Common myeloid progenitor, CD34-positive (primary cell): ENCODE measurements at places on chromosomes 16 and 17.

- H3K27ac ChIP-seq: no peak overlapping the region
- DNase-seq: no peak
- H3K36me3 ChIP-seq: no peaks in the 10 kb centered on the region
- H3K4me1 ChIP-seq: no peaks in the 10 kb centered on the region
- H3K4me3 ChIP-seq: no peak overlapping the region
- H3K27me3 ChIP-seq: no peaks in the 10 kb centered on the region
Observed at GRCh38 chr16:76446251-76446650, 169.1 kb downstream of the CNTNAP4 start.

- H3K36me3 ChIP-seq: no peaks in the 10 kb centered on the region
- no peak overlapping the region for H3K27ac ChIP-seq
- no peaks in the 10 kb centered on the region for H3K4me1 ChIP-seq
- no peaks in the 10 kb centered on the region for H3K27me3 ChIP-seq
- no peak for DNase-seq
- H3K4me3 ChIP-seq: no peak overlapping the region
Observed at GRCh38 chr16:52805559-52806168, 247.0 kb downstream of the CHD9NB start.

DNA sequence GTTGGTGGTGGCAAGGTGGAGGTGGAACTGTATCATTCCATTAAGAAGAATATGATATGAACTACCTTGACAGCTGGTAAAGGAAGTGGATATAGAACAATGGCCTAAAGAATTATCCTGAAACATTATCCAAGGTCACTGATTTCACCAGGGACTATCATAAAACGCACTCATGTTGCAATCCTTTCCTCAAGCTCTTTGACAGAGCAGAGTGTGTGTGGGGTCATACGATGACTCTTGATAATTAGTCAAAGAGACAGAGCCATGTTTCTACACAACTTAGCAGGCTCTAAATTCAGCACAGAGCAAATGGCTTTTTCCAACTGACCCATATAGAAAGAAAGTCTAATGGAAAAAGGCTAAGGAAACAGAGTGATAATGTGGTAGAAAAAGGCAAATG is 126.4 kb upstream of the ANKFN1 start:
- H3K27ac ChIP-seq: no peak overlapping the region
- no peaks in the 10 kb centered on the region for H3K36me3 ChIP-seq
- H3K27me3 ChIP-seq: no peaks in the 10 kb centered on the region

GRCh38 chr16:3536271-3536731 is 35.5 kb downstream of the CLUAP1 start:
- H3K36me3 ChIP-seq: peaks cover 20% of the 10 kb centered on the region
- no peak overlapping the region for H3K4me3 ChIP-seq
- H3K27ac ChIP-seq: no peak overlapping the region

DNA sequence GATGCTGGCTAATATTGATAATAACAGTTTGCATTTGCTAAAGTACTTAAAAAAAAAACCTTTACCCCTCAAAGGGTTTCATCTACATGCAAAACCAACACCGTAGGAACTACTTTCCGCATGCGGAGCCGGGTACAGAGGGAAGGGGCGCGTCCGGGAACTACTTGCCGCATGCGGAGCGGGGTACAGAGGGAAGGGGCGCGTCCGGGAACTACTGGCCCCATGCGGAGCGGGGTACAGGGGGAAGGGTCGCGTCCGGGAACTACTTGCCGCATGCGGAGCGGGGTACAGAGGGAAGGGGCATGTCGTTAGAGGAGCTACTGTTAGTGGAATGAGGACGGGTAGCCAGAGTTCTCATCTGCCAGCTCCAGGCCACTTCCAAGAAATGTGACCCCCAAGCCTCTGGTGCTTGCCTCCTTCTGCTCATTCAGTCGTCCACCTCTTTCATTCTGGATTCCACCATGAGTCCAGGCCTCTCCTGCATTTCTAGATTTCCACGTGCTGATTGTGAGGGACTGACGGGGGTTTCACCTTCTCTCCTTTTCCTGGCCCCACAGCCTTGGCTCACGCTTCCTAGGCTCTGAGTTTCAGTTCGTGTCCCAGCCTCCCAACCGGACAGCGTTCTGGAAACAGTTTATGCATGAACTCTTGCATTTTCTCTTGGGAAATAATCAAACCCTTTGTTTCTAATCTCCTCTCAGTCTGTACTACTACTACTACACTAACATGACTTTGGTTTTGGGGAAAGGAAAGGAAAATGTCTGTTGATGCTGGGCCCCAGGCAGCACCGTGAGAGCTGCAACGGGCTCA is 26.9 kb downstream of the MINK1 start:
- no peak overlapping the region for H3K27ac ChIP-seq
- no peak for DNase-seq
- no peak overlapping the region for H3K4me3 ChIP-seq

DNA sequence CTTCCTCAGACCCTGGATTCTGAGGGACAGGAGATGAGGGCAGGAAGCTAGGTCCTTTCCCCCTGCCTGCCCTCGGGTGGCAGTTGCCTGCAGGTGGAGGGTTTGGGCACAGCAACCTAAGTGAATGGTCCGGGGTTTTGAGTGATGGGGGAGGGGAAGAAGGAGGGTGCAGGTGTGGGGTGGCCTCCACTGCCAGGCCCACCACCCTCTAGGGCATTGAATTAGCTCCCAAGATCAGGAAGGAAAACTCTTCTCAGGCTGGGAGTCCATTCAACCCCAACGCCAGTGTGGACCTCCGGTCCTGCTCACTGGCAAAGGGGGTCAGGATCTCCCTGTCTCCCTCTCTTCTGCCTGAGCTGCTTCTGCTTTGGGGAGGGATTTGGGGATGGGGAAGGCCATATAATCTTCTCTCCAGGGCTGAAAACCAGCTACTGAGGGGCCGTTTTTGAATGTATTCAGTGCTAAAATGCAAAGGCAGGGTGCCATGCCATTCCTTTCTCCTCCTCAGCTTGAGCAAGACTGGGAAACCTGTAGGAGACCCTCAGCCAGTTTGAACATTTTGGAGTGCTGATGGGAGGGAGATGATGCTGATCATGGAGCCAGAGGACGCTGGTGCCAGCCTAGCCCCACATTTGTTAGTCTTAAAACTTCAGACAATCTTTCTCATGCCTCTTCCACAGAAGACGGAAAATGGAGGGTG is 18.8 kb downstream of the GRB7 start:
- H3K36me3 ChIP-seq: no peaks in the 10 kb centered on the region
- peak overlapping the region; percentile 49 for H3K27ac ChIP-seq
- peak overlapping the region; percentile 31 for H3K4me3 ChIP-seq
- DNase-seq: no peak
- peaks cover 52% of the 10 kb centered on the region for H3K4me1 ChIP-seq

DNA sequence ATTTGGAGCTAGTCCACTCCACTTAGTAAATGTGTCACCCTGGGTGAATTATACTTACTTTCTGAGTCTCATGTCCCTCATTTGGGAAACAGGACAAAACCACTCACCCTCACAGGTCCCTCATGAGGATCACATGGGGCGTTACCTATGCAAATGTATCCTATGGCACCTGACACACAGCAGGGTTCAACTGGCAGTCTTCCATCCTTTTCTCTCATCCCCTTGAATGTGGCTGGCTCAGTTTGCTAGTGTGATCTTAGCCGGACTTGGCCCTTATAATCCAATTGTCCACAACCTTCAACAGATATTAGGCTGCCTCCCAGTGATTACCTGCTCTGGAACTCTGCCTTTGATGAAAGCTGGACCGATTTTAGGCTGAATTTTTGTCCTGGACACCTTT is 308.8 kb downstream of the MAP2K6 start:
- no peaks in the 10 kb centered on the region for H3K36me3 ChIP-seq
- H3K4me3 ChIP-seq: no peak overlapping the region
- no peak for DNase-seq
- H3K27me3 ChIP-seq: no peaks in the 10 kb centered on the region
- H3K4me1 ChIP-seq: peaks cover under 1% of the 10 kb centered on the region
- H3K27ac ChIP-seq: no peak overlapping the region

- H3K27me3 ChIP-seq: no peaks in the 10 kb centered on the region
- H3K27ac ChIP-seq: no peak overlapping the region
- H3K36me3 ChIP-seq: no peaks in the 10 kb centered on the region
- H3K4me3 ChIP-seq: peak overlapping the region; percentile 28
- H3K4me1 ChIP-seq: peaks cover 16% of the 10 kb centered on the region
Observed at GRCh38 chr16:2830355-2830695, 222 bp downstream of the ZG16B start.

DNA sequence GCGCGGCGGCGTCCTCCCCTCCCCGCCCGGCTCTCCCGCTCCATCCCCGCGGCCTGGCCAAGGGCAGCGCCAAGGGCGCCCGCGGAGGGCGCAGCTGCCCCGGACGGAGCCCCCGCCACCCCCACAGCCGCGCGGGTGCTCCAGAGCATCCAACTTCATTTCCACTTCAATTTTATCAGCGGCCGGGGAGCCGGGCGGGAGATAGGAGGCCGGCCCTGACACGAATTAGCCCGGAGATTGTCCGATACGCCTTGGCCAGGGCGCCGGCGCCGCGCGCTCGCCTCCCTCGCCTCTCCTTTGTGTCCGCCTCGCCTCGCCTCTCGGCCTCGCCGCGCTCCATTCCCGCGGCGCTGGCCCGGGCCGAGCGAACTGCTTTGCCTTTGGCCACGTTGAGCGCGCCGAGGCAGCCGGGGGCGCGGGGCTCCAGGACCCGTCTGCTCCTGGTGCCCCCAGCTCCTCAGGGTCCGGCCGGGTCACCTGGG is 129.1 kb upstream of the LHX1 start:
- H3K4me1 ChIP-seq: peaks cover 3% of the 10 kb centered on the region
- H3K27me3 ChIP-seq: peaks cover 5% of the 10 kb centered on the region
- no peak for DNase-seq
- peak overlapping the region; percentile 5 for H3K4me3 ChIP-seq
- no peak overlapping the region for H3K27ac ChIP-seq

- H3K4me1 ChIP-seq: no peaks in the 10 kb centered on the region
- H3K4me3 ChIP-seq: no peak overlapping the region
- no peaks in the 10 kb centered on the region for H3K36me3 ChIP-seq
- H3K27me3 ChIP-seq: no peaks in the 10 kb centered on the region
Observed at GRCh38 chr17:65794572-65794971, 233.1 kb upstream of the AXIN2 start.

- H3K27ac ChIP-seq: no peak overlapping the region
- H3K4me3 ChIP-seq: no peak overlapping the region
- H3K27me3 ChIP-seq: no peaks in the 10 kb centered on the region
- H3K36me3 ChIP-seq: no peaks in the 10 kb centered on the region
- no peaks in the 10 kb centered on the region for H3K4me1 ChIP-seq
Observed at GRCh38 chr17:77769762-77770161, 188.7 kb upstream of the TNRC6C start.

GRCh38 chr17:40313668-40314583 is 4.9 kb downstream of the RARA start:
- no peak overlapping the region for H3K4me3 ChIP-seq
- H3K4me1 ChIP-seq: peaks cover 92% of the 10 kb centered on the region
- no peaks in the 10 kb centered on the region for H3K27me3 ChIP-seq
- H3K36me3 ChIP-seq: no peaks in the 10 kb centered on the region
- DNase-seq: no peak

- peak overlapping the region; percentile 67 for H3K4me3 ChIP-seq
- no peak overlapping the region for H3K27ac ChIP-seq
- no peaks in the 10 kb centered on the region for H3K36me3 ChIP-seq
- H3K27me3 ChIP-seq: peaks cover 57% of the 10 kb centered on the region
- peaks cover 5% of the 10 kb centered on the region for H3K4me1 ChIP-seq
- DNase-seq: no peak
Observed at GRCh38 chr16:73483934-73484711, 436.2 kb upstream of the ZFHX3 start.

DNA sequence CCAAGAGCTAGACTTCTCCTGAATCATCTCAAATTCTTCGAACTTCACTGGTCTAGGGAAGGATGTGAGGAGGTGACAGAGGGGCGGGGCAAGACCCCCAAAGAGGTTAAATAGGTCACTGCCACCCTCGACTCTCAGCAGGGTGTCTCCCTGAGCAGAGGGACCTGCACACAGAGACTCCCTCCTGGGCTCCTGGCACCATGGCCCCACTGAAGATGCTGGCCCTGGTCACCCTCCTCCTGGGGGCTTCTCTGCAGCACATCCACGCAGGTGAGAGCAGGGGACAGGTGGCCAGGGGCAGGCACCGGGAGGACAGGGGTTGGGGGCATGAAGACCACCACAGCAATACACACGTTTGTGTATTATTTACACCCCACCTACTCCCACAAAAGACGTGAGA is 9.2 kb downstream of the CCL17 start:
- H3K4me3 ChIP-seq: no peak overlapping the region
- no peak overlapping the region for H3K27ac ChIP-seq
- H3K27me3 ChIP-seq: no peaks in the 10 kb centered on the region
- no peaks in the 10 kb centered on the region for H3K36me3 ChIP-seq
- no peaks in the 10 kb centered on the region for H3K4me1 ChIP-seq

- H3K36me3 ChIP-seq: no peaks in the 10 kb centered on the region
- H3K27me3 ChIP-seq: no peaks in the 10 kb centered on the region
- H3K4me1 ChIP-seq: peaks cover 36% of the 10 kb centered on the region
- H3K4me3 ChIP-seq: no peak overlapping the region
- H3K27ac ChIP-seq: peak overlapping the region; percentile 71
Observed at GRCh38 chr16:50683689-50684374, 2.7 kb upstream of the SNX20 start.

DNA sequence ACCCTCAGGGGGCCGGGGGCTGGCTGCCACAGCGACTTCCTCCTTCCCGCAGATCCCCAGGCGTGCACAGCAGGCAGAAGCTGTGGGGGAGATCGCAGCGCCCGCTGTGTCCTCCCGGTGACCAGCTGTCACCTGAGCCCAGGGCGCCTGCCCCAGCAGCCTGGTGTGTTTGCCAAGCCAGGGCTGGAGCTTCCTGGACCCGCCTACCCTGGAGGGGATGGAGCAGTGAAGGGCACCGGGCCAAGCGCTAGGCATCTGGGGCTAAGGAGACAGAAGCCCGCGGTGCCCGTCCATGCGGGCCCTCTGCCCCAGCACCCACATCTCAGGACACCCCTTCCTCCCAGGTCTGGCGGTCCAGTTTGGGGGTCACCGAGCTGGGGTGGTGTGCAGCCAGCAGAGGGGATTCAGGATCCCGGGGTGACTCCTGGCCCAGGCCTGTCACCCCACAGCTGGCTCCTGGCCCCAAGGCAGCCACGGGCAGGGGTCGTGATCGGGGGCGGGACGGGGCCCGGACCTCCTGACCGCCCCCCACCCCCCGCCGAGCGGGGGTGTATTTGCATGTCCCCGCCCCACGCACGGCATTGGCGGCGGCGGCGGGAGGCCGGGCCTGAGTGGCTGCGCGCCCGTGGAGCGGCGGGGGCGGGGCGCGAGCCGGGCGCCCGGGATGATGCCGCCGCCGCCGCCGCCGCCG is at the start of gene RAB26:
Gene RAB26, plus strand, starts transcription at position 645 of the 691 bp plus-strand sequence. CDS start 159 bp downstream, outside the sequence.
- peak within 1 kb of the TSS; percentile 42 for H3K4me3 ChIP-seq
- peak; percentile 62 for DNase-seq
- no peaks in the 10 kb centered on the region for H3K4me1 ChIP-seq
- peaks cover 2% of the 10 kb centered on the region for H3K36me3 ChIP-seq

DNA sequence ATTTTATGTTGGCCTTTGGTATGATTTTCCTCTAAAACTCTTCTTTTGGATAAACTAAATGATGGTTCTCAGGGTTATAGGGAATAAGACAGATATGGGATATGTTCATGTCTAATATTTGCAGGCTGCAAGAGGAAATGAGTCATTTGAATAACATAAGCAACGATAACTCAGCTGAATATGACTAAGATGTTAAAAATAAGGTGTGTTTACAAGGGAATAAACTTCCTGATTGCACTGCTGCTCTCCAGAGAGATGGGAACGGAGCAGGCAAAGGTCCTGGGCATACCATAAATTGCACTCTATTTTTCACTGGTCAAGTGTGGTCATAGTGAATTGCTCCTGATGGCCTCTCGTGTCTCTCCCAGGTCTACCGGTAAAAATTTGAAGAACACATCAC is 666.2 kb downstream of the TOX3 start:
- no peak for DNase-seq
- no peaks in the 10 kb centered on the region for H3K27me3 ChIP-seq
